ENCODE measurements at places on chromosomes 5 and 9.

DNA sequence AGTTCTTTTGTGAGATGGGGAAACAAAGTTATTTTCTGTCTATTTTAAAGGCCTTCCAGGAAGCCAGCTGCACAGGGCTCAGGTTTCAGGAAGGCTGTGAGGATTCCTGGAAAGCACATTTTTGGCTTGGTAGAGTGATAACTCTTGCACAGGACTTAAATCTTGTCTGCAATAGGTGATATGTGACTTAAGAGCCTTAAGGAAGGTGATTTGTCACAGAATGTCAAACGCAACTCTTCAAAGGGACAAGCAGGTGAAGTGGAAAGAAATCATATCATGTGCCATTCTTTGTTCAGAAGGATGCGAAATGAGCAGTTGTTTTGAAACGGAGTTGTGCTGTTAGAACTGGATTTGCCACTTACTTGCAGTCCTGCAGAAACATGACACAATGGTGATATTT lies 459.3 kb downstream of the MAT2B start:
- DNase-seq = no peak

- no peak for DNase-seq
These were observed 325.9 kb upstream of the TNC start for GRCh38 chr9:115443890-115444289.

- DNase-seq = no peak
These were observed 994.8 kb upstream of the WWC1 start for GRCh38 chr5:167296661-167297060.

DNA sequence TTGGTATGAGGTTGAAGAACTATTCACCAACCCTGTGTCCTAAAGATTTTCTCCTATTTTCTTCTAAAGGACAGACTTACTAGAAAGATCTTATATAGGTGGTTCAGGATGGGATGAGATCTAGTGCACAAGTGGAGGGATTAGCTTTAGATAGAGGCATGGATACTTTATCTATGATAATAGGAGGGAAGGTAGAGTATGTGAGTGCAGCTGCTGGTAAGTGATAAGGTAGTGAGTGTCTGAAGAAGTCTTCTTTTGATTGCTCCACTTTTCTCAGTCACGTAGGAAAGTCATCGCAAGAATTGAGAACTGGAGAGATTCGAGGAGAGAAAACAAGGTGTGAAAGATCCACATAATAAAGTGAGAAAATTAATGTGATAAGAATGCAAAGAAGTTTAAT lies 6.0 kb upstream of the NDUFS4 start:
- no peak for DNase-seq

GRCh38 chr5:170195961-170196360 lies 36.8 kb upstream of the C5orf58 start:
- no peak for DNase-seq

All from kidney epithelial cell (primary cell).